A549 treated with Hydrocortisone at 1 μM for 4 hours (cell line): ENCODE measurements at places on chromosomes 6 and 20. TPM values are rescaled to one million over a fixed set of nuclear protein-coding genes. Genes with fewer than 3 reads are reported as not detected.

FERMT1 gene
- 14.2 to 18.4 TPM (median 14.7 TPM) in 5 replicates for total RNA-seq

CCR6 gene
- total RNA-seq, result 0.09 TPM in 1 of 5 replicates, not detected in the others

LRRN4 gene
- 0.07 TPM in 1 of 5 replicates, not detected in the others for total RNA-seq

WFDC10B gene
- not detected in 5 replicates for total RNA-seq

SMLR1 gene
- not detected in 5 replicates for total RNA-seq

GJA1 gene
- total RNA-seq, result 44.8 to 73.9 TPM (median 61.9 TPM) in 5 replicates

ACOT8 gene
- 16.3 to 19.4 TPM (median 18.4 TPM) in 5 replicates for total RNA-seq

HRH3 gene
- not detected in 5 replicates for total RNA-seq

SLC17A3 gene
- total RNA-seq, result 0.70 to 1.1 TPM (median 1.0 TPM) in 5 replicates

TFAP2B gene
- total RNA-seq, result not detected in 5 replicates

KIF25 gene
- total RNA-seq, result 0.03 to 0.14 TPM (median 0.09 TPM) in 4 of 5 replicates, not detected in the other
